HFFc6 (cell line): ENCODE measurements at places on chromosomes 5 and 9. TPM values are rescaled to one million over a fixed set of nuclear protein-coding genes. Genes with fewer than 3 reads are reported as not detected.
A peak's percentile ranks its signal among the peaks of the same experiment; 100 is the strongest.

DNA sequence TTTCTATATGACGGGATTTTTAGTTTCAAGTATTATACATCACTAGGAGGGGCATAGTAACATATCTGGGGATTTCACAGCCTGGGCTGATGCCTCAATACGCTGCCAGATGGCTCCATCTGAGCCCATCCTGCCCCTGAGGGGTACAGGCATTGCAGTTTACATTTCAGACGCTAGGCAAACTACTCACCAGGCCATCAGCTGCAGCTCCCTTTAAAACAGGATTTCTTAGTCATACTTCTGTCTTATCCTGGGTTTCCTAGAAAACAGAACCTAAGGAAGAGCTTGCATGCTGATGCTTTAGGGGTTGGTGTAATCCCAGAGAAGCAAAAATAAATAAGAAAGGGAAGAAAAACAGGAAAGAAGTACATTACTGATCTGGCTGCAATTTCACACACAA, 372.8 kb upstream of the PIK3R1 start:
- peak; percentile 3 for DNase-seq

GRCh38 chr9:112892981-112893380, 2.3 kb upstream of the SLC46A2 start:
- no peak for DNase-seq

NAIP gene
- 0.13 to 0.33 TPM (median 0.15 TPM) in 3 replicates for total RNA-seq

C1QTNF3 gene
- total RNA-seq: 0.22 to 0.46 TPM (median 0.32 TPM) in 3 replicates

DNA sequence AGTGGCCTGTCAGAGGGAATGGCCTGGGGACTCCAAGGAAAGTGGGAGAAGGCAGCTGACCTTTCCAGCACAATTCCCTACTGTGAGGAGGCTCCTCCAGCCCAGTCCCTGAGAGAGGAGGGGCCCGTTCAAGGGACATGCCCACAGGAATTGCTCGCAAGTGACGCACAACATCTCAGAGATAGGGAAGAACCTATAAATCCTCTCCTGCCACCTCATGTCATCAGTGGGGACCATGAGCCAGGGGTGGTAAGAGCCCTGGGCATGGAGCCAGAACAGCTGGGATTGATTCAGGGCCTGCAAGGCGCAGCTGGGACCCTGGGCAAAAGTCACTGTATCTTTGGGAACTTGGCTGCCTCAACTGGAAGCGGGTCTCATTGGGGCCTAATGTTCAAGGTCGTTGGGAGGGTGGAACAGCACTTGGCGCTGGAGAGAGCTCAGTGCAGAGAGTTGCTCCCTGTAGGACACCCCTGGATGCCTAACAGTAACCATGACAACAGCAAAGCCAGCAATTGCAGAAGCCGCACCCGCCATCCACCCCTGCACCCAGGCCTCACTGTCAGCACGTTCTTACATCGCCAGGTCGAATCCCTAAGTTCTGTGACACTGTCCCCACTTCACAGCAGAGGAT, 41.3 kb upstream of the ORM1 start:
- peak; percentile 72 for DNase-seq

DNA sequence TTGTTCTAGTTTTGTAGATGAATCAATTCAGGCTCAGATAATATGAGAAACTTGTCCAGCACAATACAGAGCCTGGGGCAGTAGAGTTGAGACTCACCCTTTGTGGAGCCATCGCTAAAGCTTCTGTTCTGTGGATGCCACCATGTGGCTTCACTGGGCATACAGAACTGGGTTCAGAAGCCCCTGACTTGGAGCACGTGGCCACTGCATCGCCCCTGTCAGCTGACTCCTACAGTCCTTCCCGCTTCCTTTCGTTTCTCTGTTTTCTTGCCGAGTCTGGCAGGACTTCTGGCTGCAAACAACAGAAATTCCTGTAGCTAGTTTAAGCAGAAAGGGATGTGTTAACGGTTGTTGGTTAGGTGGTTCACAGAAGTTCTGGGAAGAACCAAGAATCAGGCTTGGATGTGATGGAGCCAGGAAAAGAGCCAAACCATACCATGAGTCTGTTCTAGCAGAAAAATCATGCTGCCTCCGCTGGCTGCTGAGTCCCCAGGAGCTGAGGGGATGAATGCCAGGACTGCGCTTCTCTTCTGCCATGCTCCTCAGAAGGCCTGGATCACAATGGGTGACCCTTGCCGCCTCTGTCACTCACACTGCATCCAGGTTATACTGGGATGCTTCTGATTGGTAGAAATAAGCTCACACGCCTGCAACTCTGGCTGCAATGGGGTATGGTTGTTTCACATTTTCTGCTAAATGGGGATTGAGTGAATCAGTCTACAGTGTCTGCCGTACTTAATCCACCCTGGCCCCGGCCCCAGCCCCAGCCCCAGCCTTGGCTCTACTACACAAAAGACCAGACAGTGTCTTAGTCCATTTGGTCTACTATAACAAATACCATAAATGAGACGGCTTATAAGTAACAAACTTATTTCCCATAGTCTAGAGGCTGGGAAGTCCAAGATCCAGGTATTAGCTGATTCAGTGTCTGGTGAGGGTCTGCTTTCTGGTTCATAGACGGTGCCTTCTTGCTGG, 262.5 kb downstream of the GOLPH3 start:
- no peak for DNase-seq

DNA sequence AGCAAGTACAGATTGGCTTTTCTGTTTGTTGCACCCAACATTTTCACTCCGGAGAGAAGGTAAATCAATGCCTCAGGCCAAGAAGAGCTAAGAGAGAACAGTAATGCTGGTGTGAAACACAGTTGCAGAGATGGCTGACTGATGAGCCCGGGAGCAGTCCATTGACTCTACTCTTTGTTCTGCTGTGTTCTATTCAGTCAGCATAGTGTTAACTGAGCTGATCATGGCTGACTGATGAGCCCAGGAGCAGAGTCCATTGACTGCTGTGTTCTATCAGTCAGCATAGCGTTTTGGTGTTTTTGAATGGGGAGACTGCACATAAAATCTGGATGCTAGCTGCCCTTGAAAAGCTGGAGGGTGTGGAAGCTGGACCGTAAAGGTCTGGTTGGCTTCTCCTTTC, 141.4 kb downstream of the FRMD3 start:
- no peak for DNase-seq

DNA sequence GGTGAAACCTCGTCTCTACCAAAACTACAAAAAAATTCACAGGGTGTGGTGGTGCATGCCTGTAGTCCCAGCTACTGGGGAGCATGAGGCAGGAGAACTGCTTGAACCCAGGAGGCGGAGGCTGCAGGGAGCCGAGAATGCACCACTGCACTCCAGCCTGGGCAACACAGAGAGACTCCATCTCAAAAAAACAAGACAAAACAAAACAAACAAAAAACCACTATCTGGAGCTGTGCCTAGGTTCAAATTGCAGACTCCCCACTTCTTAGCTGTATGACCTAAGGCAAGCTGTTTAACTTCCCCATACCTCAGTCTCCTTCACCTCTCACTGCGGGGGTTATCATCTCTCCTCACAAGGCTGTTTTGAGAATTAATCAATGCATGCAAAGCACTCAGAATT, 68.0 kb downstream of the MAPKAP1 start:
- no peak for DNase-seq

- no peak for DNase-seq
Measured at GRCh38 chr9:112890106-112891081, at the start of gene SLC46A2. SLC46A2 (minus strand) TSS chr9:112890876; CDS start chr9:112890681, 195 bp downstream.
